Aorta (tissue), 5 donors: ENCODE measurements at places on chromosomes 12 and 14. TPM values are rescaled to one million over a fixed set of nuclear protein-coding genes. Genes with fewer than 3 reads are reported as not detected.
A peak's percentile ranks its signal among the peaks of the same experiment; 100 is the strongest.

- no peak for DNase-seq
Measured at GRCh38 chr14:36605506-36605857, 23.1 kb upstream of the NKX2-8 start.

Gene TAS2R20
- 4.3 TPM for total RNA-seq

Gene DDX24
- 198 TPM for total RNA-seq

DNA sequence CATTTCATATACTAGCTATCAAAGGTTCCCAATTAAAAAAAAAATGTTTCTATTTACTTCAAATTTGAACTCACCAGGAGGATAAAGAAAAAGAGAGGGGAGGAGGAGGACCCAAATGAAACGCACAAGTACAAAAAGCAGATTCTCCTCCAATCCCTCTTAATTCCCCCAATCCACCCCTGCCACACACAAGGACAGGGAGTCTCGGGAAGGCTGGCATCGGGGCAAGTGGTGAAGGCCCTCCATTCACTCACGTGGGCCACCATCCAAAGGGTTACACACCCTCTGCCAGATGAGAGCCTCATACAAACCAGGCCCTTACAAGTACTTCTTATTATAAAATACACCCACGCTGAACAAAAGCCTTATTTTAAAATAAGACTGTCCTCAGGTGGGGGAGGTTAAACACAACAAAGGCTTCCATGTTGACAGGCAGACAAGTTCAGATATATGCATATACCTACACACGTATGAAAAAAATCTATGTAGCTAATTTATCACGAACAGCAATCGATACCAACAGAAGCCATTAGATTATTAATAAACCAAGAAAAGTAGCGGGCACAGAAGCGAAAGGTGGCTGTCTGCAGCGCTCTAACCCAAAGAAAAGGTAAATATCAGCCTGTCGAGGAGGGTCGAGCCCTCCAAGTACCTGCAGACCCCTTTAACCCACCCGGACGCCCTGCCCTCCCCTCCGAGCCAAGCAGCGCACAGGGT is 1.5 kb downstream of the ATP2B1 start:
- no peak for DNase-seq

DNA sequence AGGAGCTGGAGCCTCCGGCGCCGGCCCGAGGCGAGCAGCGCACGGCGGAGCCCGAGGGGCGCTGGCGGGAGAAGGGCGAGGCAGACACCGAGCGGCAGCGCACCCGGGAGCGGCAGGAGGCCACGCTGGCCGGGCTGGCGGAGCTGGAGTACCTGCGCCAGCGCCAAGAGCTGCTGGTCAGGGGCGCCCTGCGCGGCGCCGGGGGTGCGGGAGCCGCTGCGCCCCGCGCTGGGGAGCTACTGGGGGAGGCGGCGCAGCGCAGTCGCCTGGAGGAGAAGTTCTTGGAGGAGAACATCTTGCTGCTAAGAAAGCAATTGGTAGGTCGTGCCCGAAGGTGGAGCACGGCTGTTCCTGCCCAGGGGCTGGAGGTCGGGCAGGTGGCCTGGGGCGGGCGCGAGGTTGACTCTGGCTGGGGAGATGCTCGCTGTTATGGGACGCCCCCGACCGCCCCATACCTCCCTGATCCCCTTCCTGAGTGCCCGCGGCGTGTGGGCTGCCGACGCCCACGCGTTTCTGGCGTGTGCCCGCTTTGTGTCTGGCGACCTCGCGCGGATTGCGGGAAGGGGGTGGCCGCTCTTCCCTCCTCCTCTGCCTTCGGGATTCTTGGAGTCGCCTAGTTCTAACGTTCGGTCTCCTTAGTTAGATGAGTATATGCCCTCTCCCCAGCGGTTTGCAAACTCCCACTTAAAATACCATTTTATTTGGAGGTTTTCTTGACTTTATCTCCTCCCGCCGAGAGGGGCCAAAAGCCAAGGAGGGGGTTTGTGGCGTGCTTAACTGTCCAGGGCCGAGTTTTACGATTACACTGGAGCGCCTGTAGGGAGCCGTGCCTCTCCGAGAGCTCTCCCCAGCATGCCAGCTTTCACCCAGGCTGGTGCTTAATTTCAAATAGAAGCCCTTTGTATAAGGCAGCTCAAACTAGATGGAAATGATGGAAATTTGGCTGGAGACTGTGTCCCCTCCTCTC is 752 bp downstream of the DACT1 start:
- DNase-seq, result peak; percentile 54

Gene DNAJC22
- 0.24 TPM for total RNA-seq

Gene OR4Q3
- total RNA-seq, result not detected

GRCh38 chr12:5194306-5194705 is 150.6 kb downstream of the KCNA5 start:
- DNase-seq, result no peak

DNA sequence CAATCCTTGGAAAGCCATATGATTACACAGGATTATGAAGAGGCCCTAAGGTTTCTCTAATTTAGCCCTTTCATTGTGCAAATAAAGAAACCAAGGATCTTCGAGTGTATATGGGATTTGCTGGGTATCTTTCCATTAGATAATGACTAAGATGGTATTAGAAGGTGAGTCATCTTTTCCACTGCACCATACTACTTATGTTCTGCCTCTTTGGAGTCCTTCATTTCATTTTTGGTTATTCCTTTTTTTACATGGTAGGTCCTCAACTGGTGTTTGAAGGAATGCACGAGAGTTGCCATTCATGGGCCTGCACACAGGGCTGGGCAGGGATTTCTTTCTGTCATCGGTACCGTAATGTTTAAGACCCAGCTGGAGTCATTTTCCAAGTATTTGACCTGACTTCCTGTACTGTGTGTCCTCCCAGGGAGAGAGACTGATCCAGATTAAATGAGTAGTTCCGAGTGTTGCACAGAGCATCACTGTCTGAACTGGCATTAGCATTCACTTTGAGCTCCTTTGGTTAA is 85.7 kb downstream of the BORCS5 start:
- no peak for DNase-seq

- no peak for DNase-seq
Measured at GRCh38 chr12:116370004-116370404, 92.5 kb upstream of the MED13L start.

DNA sequence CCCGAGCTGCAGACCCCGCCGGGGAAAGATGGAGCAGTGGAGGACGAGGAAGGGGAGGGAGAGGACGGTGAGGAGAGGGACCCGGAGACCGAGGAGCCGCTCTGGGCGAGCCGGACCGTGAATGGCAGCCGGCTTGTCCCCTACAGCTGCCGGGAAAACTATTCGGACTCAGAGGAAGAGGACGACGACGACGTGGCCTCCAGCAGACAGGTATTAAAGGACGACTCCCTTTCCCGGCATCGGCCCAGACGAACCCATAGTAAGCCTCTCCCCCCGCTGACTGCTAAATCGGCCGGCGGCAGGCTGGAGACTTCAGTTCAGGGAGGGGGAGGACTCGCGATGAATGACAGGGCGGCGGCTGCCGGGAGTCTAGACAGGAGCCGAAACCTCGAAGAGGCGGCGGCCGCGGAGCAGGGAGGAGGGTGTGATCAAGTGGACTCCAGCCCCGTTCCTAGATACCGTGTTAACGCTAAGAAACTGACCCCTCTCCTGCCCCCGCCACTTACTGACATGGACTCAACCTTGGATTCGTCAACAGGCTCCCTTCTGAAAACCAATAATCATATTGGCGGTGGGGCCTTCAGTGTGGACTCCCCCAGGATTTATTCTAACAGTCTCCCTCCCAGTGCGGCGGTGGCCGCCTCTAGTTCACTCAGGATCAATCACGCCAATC is 962 bp downstream of the LEMD3 start:
- DNase-seq, result peak; percentile 79

- DNase-seq, result no peak
Measured at GRCh38 chr12:106345746-106346145, 11.8 kb upstream of the POLR3B start.

DNA sequence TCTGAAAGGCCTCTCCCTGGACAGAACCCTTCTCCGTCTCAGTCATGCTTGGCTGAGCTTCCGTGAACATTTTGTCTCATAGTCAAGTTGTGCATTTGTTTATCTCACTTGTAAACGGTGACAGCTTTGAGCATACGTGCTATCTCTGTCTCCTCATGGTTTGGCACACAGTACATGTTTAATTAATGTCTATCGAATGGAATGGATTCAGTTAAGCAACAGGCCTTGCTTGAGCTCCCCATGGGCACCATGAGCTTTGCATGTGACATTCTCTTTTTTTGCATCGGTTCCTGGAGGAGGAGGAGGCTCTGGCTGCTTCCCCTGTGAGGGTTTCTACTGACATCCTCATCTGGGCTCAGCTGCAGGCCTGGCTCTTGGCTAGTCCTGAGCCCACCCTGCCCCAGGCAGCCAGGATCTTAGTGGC is 80.0 kb downstream of the PRIMA1 start:
- DNase-seq, result no peak

DNA sequence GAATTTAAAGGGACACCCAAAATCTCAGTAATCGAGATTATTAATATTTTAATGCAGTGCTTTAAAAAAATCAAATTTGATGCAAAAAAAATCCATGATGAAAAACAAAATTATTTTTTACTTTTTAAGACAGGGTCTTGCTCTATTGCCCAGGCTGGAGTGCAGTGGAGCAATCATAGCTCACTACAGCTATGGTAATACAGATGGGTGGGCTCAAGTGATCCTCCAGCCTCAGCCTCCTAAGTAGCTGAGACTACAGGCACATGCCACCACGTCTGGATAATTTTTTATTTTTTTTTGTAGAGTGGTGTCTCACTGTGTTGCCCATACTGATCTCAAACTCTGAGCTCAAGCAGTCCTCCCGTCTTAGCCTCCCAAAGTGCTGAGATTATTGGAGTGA is 62.9 kb downstream of the TRAF3 start:
- DNase-seq, result no peak

- no peak for DNase-seq
Measured at GRCh38 chr12:122969676-122970075, 3.4 kb upstream of the ABCB9 start.

Gene SP1
- total RNA-seq, result 63.3 TPM

DNA sequence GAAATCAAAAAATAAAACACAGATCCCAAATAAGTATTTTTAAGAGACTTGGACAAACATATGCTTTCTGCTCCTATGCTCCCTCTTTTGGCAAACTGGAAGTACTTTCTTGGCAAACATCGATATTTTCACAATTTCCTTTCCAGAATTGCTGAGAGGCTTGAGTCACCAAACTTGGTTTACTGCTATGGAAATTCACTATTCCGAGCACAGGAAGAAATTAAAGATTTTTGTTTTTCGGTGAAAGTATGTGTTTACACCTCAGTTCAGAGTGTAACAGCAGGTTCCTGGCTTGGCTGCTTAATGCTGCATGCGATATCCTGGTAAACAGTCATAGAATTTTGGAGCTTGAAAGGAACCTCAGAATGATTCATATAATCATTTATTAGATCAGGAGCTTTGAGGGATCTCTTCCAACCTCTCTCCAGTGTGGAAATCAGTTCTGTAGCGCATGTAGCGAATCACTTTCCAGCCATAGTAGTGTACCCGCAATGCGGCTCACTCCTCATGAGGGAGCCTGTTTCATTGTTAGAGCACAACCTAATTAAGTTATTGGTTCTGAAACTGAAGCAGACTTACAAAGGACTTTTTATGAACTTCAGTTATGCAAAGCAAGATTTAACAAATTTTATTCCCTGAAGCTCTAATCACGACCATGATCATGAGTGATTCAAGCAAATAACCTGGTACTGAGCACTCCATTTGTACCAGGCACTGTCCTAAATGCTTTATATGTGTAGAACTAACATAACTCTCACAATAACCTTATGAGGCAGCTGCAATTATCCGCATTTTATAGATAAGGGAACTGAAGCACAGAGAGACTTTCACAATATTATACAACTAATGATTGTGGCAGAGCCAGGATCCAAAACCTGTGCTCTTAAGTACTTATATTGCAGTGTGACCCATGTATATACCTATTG is 56.4 kb upstream of the ATP2A2 start:
- DNase-seq, result no peak

Gene COX8C
- not detected for total RNA-seq

Gene MIPOL1
- 19.7 TPM for total RNA-seq

Gene GNPNAT1
- total RNA-seq, result 32.4 TPM

- DNase-seq, result no peak
Measured at GRCh38 chr14:74147571-74147970, 62.8 kb downstream of the LIN52 start.

GRCh38 chr14:66965831-66966230 is 223.4 kb upstream of the GARIN2 start:
- no peak for DNase-seq

DNA sequence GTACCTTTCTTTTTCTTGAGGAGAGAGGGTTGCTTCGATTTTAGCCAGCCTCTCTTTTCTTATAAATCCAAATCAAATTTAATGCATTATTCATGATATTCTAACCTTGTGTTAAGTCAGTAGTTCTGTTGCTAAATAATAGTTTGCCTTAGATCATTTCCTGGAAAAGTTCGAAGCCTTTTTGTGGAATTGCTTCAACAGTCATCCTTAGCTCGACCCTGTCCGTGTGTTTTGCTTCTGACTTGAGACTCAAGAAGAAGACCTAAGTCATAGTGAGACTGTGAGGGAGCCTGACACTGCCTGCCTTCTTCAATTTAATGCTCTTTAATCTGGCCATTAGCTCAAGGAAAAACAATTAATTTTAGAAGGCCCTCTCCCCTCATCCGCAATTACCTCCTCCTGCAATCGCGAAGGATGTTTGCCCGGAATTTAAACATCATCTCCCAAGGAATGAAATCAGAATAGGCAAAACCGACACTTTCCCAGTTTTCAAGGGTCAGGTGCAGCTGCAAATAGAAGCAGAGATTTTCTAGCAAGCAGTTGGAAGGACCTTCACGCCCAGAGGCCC is 453 bp upstream of the SLC4A8 start:
- DNase-seq, result no peak

Gene EMP1
- total RNA-seq, result 593 TPM

Gene POU6F1
- 36.5 TPM for total RNA-seq

DNA sequence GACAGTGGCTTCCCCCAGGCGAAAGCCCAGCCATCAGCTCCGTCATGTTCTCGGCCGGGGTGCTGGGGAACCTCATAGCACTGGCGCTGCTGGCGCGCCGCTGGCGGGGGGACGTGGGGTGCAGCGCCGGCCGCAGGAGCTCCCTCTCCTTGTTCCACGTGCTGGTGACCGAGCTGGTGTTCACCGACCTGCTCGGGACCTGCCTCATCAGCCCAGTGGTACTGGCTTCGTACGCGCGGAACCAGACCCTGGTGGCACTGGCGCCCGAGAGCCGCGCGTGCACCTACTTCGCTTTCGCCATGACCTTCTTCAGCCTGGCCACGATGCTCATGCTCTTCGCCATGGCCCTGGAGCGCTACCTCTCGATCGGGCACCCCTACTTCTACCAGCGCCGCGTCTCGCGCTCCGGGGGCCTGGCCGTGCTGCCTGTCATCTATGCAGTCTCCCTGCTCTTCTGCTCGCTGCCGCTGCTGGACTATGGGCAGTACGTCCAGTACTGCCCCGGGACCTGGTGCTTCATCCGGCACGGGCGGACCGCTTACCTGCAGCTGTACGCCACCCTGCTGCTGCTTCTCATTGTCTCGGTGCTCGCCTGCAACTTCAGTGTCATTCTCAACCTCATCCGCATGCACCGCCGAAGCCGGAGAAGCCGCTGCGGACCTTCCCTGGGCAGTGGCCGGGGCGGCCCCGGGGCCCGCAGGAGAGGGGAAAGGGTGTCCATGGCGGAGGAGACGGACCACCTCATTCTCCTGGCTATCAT is 663 bp downstream of the PTGER2 start:
- peak; percentile 62 for DNase-seq

Gene HOXC11
- total RNA-seq, result 4.1 TPM

GRCh38 chr12:131422187-131422520 is 288.7 kb upstream of the SFSWAP start:
- DNase-seq, result peak; percentile 54
